SIG-M5 (cell line): ENCODE measurements at places on chromosomes 1 and 21.

DNA sequence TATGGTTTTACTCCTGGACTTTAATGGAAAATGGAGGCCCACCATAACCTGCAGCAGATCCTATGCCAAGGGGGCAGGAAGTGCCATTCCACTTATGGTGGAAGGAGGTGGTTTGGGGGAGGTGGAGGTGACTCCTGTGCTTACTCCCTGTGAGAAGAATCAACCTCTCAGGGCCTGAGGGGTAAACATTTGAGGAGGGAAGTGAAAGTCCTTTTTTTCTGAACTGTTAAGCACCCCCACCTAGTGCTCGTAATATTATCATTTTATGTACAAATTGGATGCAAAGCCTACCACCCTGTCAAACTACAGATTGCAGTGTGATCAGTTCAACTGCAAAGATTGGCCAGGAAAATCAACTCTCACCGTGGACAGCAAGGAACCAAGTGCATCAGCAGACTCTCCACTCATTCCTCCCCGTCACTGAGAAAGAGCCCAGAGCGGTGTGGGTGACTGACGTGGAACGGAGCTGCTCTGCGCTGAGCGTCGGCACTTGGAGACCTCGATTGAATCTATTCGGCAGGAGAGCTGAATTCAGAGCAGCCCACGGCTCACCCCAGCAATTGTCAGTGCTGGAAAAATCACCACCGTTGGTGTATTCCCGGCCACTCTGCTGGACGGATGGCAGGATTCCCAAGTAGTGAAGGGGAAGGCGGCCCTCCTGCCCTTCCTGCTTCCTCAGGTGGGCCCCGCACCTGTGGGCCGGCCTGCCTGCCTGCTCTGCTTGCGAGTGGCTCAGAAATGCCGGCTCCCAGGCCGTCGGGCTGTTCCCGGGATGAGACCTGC lies 46.8 kb upstream of the COX20 start:
- no peak for DNase-seq

DNA sequence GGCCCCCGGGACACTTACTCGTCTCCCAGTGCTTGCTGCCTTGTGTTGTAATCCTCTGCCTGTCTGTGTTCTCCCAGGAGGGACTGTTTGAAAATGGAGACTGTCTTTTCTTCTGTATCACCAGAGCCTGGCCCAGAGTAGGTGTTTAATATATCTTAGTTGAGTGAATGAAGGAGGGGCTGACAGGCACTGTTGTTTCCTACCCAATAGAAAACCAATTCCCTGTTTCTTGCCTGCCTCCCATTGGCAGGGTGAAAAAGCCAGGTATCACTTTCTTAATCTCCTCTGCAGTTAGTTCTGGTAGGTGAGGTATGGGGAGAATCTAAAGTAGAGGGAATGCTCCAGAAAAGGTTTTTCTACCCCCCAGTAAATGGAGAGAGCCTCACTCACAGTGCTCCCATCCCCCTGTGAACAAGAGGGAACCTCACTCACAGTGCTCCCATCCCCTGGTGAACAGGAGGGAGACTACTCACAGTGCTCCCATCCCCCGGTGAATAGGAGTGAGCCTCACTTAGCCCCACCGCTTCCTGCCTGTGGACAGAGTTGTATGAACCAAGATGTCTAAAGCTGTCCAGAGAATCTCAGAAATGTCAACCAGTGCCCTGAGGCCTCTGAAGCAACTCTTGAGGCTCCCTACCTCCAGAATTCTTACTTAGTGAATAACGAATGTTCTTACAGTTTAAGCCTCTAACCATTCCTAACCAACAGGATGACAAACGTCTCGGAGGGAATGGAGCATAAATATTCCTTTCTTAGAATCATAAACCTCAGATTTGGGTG lies at the start of gene GJA5:
GJA5 (minus strand) TSS at position 122 of the 780 bp plus-strand sequence. CDS start 1,364 bp downstream, outside the sequence.
- DNase-seq = no peak

DNA sequence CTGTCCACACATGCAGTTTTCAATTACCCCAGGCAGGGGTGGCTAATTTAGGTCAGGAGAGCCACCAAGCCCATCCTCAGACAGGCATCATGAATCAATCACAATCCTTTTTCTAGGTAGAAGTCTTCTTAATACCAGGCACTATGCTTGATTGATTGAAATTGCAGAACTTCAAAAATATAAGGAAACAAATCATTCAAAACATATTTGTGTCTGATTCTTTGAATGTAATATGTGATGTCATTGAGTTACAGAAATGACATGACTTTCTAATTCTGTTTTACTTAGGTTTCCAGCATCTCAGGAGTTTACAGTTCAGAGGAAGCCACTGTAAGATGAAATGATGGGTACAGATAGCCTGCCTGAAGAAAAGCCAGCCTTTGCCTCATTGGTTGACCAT lies 26.7 kb downstream of the RXRG start:
- DNase-seq = no peak

- DNase-seq = no peak
Measured at GRCh38 chr1:231487910-231488309, 40.6 kb upstream of the TSNAX start.

DNA sequence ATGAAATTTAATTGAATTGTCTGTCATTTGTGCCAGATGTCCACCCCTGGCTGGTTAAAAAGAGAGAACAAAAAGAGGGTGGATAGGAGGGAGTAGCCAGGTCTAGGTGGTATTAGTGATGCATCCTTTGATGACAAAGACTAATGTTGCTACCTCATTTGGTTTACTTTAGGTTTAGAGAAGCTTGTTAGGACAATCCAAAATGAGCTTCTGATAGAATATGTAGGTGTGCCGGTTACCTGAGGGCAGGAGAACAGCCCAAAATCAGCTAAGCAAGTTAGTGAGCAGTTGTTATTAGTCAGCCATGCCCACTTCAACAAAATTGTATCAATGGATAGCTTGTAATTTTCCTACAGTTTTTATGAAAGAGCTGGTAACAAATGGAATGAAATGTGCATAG lies 61.4 kb upstream of the PTGS2 start:
- no peak for DNase-seq

- no peak for DNase-seq
Measured at GRCh38 chr1:56590520-56591011, 11.2 kb upstream of the PLPP3 start.

DNA sequence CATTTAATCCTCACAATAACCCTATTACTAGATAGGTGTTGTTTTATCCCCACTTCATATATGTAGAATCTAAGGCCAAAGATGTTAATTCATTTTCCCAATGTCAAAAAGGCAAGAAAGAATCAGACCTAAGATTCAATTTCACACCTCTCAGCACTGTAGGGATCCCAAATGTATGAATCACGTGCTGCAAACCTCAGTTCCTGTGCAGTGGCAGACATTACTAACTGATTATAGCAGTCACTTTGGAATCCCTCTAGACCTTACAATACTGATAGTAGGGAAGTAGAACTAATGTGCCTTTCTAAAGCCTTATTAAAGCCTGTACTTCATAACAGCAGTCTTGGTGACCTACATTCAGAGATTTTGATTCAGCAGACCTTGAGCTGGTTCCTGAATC lies 2.3 kb downstream of the C1orf87 start:
- DNase-seq = no peak

GRCh38 chr1:68321084-68321685 lies 88.9 kb upstream of the WLS start:
- no peak for DNase-seq

GRCh38 chr1:203448521-203449061 lies 27.0 kb upstream of the PRELP start:
- no peak for DNase-seq

DNA sequence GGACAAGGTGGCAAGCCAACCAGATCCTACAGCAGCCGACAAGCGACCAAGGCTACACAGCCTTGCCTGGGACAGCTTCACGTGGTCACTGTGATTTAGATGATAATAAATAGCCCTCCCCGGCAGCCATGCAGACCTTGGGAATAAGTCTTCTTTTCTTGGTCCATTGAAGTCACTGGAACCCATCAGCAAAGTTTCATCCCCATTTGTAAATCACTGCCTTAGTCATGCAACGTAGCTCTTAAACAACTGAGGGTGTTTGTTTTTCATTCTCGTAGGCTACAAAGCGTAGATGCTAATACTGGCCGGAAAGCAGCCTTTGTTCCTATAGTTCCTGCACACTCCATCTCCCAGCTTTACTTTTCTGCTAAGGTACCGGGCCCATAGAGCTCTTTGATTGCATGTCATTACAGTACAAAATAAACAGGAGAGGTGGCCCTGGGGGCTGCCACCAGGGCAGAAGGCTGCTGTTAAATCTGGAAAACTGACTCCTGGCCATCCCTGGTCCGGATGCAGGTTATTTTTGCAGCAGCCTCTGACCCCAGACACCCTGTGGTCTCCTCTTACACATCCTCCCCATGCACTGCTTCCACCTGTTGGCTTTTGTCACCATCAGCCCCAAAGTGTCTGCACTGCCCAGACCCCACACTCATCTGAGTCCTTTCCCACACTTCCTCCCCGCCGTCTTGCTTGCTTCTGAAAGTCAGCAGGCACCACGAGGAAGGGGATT lies 105.5 kb downstream of the TOMM20 start:
- no peak for DNase-seq

DNA sequence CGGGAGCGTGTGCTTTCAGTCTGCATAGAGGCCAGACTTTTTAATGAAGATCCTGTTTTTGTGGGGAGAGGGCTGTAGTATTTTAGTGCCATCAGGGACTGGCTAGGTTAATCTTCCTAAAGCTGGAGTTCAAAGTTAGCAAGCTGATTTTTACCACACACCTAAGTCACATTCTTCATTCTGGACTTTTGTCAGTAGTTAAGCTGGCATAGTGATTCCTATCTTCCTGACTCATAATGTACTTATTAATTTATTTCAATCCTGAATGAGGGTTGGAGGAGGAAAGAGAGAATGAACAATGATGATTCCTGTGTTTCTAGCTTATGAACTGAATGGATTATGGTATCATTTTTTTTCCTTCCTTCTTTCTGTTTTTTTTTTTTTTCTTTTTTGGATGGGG lies 24.9 kb upstream of the ZNF644 start:
- DNase-seq = no peak

- DNase-seq = no peak
Measured at GRCh38 chr1:66932291-66932690, 7.5 kb downstream of the MIER1 start.

DNA sequence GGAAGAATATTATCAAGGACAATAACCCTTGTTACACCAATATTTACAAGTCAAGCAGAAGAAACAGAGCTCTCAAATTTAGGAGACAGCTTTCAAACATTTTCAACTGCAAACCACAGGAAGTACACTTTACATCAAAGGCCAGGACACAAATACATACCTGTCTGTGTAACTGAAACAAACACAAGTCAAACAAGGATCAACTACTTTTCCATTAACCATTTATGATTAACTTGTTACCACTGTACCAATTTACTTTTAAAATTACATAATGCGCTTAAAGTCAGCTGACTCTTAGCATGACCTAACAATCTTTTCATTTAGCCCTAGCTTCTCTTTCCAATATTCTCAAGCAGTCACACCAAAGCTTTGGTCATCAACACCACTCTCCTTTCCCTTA lies 43.5 kb downstream of the TRIM33 start:
- no peak for DNase-seq

- no peak for DNase-seq
Measured at GRCh38 chr1:54798769-54799641, 2.1 kb downstream of the TTC22 start.

GRCh38 chr1:47751193-47751592 lies 246.0 kb downstream of the TRABD2B start:
- DNase-seq = no peak

GRCh38 chr1:39173119-39173994 lies 31.1 kb upstream of the MACF1 start:
- no peak for DNase-seq

- DNase-seq = no peak
Measured at GRCh38 chr1:35490250-35490649, 67.0 kb downstream of the KIAA0319L start.

GRCh38 chr1:241638909-241639622 lies 1.1 kb downstream of the CHML start:
- DNase-seq = no peak

GRCh38 chr1:58679463-58679862 lies 20.4 kb downstream of the MYSM1 start:
- DNase-seq = no peak

GRCh38 chr1:55040933-55041494 lies 1.7 kb downstream of the PCSK9 start:
- no peak for DNase-seq

GRCh38 chr1:161480381-161481035 lies 24.7 kb upstream of the FCGR2A start:
- no peak for DNase-seq

GRCh38 chr1:86394416-86394815 lies 1.7 kb downstream of the ODF2L start:
- no peak for DNase-seq

GRCh38 chr1:31859719-31860118 lies 43.9 kb upstream of the SPOCD1 start:
- no peak for DNase-seq

DNA sequence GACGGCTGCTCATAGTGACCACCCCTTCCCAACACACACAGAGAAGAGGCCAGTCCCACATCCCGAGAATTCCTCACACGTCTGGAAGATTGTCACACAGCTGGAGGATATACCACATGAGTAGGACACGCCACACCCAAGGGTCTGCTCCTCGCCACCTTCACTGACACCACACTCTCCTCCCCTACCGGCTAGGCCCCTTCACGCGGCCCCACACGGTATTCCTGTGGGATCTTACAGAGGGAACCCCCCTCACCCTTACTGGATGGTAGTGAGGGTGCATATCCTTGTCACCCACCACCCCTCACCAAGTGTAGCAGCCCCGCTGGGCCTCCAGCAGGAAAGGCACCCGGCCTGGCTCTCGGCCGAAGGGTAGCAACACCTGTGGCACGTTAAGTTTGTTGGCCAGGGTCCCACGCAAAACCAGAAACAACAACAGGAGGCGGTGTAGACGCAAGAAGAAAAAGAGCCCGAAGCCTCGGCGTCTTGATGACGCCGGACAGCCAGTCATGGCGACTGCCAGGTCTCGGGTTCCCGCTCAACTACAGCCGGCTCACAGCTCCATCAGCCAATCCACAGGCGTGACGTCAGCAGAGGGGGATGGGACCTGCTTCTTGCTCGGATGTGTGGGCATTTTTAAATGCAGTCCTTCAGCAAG lies at the start of gene NUP210L:
NUP210L (minus strand) TSS at position 540 of the 658 bp plus-strand sequence.
- DNase-seq = no peak

DNA sequence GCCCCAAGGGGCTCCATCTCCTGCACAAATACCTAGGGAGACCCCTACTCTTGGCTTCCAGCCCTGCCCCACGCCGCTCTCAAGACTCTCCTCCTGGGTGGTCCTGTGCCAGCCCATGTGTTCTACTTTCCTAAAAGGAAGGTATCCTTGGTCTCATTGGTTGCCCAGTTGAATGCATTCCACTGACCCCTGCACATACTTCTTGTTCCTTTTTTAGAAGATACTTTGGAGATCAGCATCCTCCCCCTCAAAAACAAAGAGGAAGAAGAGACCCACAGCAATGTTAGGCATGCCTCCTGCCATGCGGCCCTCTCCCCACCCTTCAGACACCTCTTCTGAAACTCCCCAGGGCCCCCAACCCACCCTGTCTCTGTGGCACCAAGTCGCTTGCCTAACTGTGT lies 4.1 kb downstream of the SLAMF9 start:
- DNase-seq = no peak

DNA sequence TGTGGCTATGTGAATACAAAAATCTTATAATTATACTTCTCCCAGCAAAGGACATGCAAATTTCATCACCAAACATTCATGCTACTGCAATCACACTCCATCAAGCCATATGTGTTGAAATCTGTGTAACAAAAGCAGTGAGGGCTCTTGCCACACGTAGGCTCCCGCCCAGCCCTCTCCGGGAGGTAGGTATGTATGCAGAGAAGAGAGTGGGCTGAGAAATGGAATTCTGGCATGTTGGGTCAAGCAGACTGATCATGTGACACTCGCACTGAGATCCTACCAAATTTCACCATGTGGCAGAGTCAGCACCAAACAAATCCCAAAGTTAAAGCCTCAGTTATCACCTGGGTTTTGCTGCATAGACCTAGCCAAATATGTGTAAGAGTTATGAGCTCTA lies 49.7 kb downstream of the APP start:
- DNase-seq = no peak
